ENCODE measurements at places on chromosomes 12 and 14.

GRCh38 chr14:61298824-61299223, 17.7 kb upstream of the TMEM30B start:
- H3K27ac ChIP-seq: no peak overlapping the region
- no peak overlapping the region for H3K4me3 ChIP-seq
- H3K27me3 ChIP-seq: peaks cover 19% of the 10 kb centered on the region
- no peaks in the 10 kb centered on the region for H3K4me1 ChIP-seq
- H3K36me3 ChIP-seq: no peaks in the 10 kb centered on the region

DNA sequence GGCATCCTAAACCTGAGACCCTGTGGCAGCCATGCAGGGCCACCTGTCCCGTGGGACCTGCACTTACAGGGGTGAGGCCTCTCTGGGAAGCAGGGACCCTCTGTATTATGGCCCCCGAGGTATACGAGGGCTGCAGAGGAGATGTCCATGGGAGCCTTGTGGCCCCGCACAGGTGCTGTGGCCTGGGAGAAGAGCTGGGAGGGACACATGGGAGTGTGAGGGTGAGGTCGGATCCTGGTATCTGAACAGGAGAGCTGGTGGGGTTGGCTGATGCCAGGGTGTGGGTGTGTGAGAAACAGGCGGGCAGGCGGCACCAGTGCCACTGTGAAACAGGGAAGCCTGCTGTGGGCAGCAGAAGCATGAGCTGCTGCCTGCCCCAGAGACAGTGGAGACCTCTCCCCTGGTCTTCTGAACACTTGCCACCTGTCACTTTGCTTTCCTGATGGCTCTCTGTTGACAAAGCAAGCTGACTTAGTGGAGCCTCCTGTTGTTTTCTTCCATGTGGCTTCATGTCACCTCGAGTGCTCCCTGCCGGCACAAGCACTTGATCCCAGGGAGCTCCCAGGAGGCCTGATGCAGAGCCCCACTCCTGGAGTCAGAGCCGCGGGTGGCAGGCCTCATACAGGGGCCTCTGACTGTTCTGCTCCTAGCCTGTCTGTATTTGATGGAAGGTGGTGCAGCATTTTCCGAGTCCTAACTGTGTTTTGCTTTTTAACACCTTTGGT, 19.8 kb upstream of the AMN start:
- H3K27ac ChIP-seq: no peak overlapping the region
- H3K4me3 ChIP-seq: no peak overlapping the region
- no peaks in the 10 kb centered on the region for H3K4me1 ChIP-seq
- no peak for DNase-seq
- peaks cover 32% of the 10 kb centered on the region for H3K36me3 ChIP-seq

DNA sequence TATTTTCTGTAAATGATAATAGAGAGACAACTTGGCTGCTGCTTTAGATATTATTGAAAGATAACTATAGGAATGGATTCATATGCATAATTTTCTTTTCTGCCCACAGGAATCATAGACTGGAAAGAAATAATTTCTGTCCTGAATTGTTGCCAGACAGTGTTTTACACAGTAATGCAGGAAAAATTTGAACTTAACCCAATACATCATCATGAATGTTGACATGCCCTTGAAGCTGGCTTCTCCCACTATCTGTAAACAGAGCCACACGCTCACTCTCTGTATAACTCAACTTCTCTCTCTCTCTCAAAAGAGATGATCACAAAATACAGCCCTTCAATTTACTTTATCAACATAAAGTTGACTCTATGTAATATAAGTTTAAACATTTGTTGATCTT, 56.6 kb downstream of the PAX9 start:
- no peak overlapping the region for H3K4me3 ChIP-seq
- no peak overlapping the region for H3K27ac ChIP-seq
- no peaks in the 10 kb centered on the region for H3K4me1 ChIP-seq
- no peaks in the 10 kb centered on the region for H3K36me3 ChIP-seq

DNA sequence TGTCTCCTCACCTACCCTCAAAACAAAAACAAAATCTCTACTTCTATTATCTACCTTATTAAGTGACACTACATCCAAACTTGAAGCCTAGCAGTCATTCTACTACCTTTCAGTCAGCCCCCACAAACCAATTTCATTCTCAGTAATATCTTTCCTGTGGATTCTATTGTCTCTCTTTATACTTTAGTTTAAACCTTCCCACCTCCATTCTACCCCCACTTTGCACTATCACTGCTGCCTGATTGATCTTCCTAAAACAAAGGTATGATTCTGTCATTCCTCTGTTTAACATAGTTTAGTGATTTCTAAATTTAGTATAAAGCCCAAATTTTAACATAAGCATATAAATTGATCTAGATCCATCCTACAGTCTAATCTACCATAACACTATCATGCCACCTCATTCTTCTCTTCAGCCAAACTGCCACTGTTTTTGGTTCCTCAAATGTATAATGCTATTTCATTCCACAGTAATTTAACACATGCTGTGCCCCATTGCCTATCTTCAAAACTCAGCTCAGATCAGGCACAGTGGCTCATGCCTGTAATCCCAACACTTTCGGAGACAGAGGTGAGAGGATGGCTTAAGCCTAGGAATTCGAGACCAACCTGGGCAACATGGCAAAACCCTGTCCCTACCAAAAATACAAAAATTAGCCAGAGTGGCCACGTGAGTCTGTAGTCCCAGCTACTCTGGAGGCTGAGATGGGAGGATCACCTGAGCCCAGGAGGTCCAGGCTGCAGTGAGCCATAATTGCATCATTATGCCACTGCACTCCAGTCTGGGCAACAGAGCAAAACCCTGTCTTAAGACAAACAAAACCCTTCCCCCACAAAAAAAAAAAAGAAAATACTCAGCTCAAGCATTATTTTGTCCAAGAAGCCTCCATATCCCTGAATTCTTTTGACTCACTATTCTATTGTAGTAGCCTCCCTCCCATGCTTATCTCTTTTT, 3.1 kb upstream of the STRN3 start:
- H3K36me3 ChIP-seq: no peaks in the 10 kb centered on the region
- H3K4me1 ChIP-seq: no peaks in the 10 kb centered on the region
- no peak for DNase-seq
- H3K4me3 ChIP-seq: no peak overlapping the region

GRCh38 chr12:120356567-120357030, 12.4 kb downstream of the MSI1 start:
- H3K36me3 ChIP-seq: no peaks in the 10 kb centered on the region
- H3K27me3 ChIP-seq: peaks cover 26% of the 10 kb centered on the region
- DNase-seq: peak; percentile 81

- no peak overlapping the region for H3K4me3 ChIP-seq
- DNase-seq: peak; percentile 77
- H3K27me3 ChIP-seq: no peaks in the 10 kb centered on the region
- H3K36me3 ChIP-seq: no peaks in the 10 kb centered on the region
- H3K4me1 ChIP-seq: peaks cover 12% of the 10 kb centered on the region
- peak overlapping the region; percentile 34 for H3K27ac ChIP-seq
Observed at GRCh38 chr12:10190558-10191388, 11.9 kb downstream of the TMEM52B start.

DNA sequence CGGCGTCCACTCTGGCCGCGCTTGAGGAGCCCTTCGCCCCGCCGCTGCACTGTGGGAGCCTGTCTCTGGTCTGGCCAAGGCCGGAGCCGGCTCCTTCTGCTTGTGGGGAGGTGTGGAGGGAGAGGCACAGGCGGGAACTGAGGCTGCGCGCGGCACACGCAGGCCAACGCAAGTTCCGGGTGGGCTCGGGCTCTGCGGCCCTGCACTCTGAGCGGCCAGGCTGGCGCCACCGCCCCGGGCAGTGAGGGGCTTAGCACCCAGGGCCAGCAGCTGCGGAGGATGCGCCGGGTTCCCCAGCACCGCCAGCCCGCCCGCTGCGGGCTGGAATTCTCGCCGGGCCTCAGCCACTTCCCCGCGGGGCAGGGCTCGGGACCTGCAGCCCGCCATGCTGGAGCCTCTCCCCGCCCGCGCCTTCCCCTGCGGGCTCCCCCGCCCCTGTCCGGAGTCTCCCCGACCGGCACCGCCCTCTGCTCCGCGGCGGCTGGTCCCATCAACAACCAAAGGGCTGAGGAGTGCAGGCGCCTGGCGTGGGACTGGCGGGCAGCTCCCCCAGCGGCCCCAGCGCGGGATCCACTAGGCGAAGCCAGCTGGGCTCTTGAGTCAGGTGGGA, 921.2 kb upstream of the FOXG1 start:
- H3K27me3 ChIP-seq: no peaks in the 10 kb centered on the region
- no peaks in the 10 kb centered on the region for H3K36me3 ChIP-seq
- H3K27ac ChIP-seq: no peak overlapping the region
- no peak overlapping the region for H3K4me3 ChIP-seq

DNA sequence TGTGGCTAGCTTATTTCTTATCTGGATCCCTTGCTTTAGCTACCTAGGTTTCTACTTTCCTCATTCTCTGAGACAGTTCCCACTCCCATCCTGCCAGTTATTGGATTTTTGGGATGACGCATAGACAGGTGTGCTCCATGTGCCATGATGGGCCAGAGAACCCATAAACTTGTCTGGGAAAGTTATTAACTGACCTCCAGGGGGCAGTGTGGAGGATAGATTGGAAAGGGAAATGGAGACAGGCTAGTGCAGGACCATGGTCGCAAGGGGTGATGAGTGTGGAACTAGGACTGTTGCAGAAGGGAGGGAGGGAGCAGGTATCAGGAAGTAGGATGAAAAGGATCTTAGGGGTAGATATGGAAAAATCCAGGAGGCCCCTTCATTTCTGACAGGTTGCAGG, 80.3 kb downstream of the ESRRB start:
- H3K27ac ChIP-seq: no peak overlapping the region
- H3K27me3 ChIP-seq: peaks cover 2% of the 10 kb centered on the region
- H3K4me1 ChIP-seq: no peaks in the 10 kb centered on the region
- no peak overlapping the region for H3K4me3 ChIP-seq
- no peaks in the 10 kb centered on the region for H3K36me3 ChIP-seq

DNA sequence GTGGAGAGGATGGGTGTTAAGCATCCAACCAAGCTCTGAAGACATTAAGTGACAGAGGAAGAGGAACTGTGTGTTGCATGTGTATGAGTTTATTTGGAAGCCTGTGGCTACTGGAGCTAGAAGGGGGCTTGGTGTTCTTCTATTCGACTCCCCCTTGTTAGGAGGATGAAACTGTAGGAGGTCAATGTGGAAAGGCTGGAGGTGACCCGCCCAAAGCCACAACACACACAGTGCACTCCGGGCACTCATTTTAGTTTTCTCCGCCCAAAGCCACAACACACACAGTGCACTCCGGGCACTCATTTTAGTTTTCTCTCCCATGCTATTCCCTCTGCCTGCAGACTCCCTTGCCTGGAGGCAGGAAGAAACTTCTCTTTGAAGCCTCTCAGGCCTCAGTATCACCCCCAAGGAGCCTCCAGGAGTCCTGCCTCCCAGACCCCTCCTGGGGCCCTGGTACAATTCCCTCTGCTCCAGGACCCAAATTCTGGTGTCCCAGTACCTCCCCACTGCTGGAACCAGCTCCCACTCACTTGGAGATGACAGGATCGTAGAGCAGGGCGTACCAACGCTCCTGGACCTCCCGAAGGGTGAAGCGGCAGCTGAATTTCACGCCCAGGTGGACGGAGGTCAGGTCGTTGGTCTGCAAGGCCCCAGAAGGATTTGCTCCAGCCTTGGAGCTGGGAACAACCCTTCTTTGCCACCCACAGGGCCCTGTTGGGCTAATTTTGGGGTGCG, 3.8 kb downstream of the MCRS1 start:
- H3K27me3 ChIP-seq: no peaks in the 10 kb centered on the region
- H3K27ac ChIP-seq: no peak overlapping the region
- peaks cover 2% of the 10 kb centered on the region for H3K4me1 ChIP-seq
- H3K4me3 ChIP-seq: no peak overlapping the region
- DNase-seq: no peak
- peaks cover 43% of the 10 kb centered on the region for H3K36me3 ChIP-seq

- H3K4me3 ChIP-seq: no peak overlapping the region
- H3K27ac ChIP-seq: no peak overlapping the region
- no peaks in the 10 kb centered on the region for H3K36me3 ChIP-seq
- peaks cover 4% of the 10 kb centered on the region for H3K4me1 ChIP-seq
- H3K27me3 ChIP-seq: 0 out of 2 replicates have a peak, but pooled peaks cover 2% of the 10 kb centered on the region
- peak; percentile 91 for DNase-seq
Observed at GRCh38 chr12:107356266-107356936, 263.1 kb upstream of the CRY1 start.

DNA sequence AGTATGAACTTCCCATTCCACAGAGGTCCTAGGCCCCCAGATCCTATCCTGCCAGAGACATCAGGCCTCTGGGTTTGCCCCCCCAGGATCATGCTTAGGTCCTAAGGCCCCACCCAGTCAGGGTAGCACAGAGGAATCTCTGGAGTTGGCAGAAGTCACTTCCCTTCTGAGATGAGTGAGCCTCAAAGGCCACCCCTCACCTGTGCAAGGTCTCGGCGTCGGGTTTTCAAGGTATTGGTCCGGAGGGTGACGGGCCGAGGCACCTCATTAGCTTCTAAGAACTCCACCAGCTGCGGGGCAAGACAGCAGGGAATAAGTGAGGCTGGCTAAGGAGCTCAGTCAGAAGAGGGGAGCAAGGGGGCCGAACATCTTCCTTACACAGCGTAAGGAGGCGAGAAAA, 5.2 kb downstream of the NOP2 start:
- no peak for DNase-seq
- no peaks in the 10 kb centered on the region for H3K27me3 ChIP-seq
- peaks cover 45% of the 10 kb centered on the region for H3K36me3 ChIP-seq
- H3K4me3 ChIP-seq: no peak overlapping the region

DNA sequence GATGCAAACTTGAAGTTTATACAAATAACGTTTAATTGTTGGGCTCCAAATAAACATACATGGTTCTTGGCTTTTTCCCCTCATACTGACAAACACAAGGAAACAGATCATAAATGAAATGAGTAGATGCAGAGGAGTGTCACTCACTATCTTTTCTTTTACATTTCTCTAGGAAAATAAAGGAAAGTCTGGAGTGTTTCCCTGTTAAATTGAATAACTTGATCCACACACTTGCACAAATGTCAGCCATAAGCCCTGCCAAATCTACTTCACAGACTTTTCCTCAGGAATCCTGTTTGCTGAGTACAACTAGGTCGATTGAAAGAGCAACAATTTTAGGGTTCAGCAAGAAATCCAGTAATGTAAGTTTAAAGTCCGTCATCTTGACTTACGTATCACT, 175.3 kb downstream of the PLCZ1 start:
- H3K27ac ChIP-seq: no peak overlapping the region
- no peak for DNase-seq

GRCh38 chr12:95977764-95978305, 18.3 kb downstream of the HAL start:
- H3K27ac ChIP-seq: no peak overlapping the region
- H3K4me3 ChIP-seq: no peak overlapping the region
- H3K36me3 ChIP-seq: no peaks in the 10 kb centered on the region
- peaks cover 8% of the 10 kb centered on the region for H3K27me3 ChIP-seq

DNA sequence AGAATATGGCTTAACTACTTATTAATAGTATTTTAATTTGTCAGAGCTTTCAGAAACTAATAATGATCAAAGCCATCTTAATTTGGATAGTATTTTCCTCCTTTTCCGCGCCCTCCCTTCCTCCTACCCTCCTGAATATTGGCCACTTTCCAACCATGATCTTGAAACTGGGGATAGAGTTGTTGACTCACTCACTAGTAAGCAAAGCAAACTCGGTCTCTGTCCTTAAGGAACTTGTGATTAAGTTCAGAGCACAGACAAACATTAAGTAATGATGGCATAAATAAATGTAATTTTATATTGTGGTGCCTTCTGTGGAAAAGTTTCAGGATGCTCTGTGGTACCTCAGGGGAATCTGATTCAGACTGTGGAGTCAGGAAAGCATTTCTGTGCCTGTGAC, 75.7 kb downstream of the LRRK2 start:
- no peaks in the 10 kb centered on the region for H3K36me3 ChIP-seq
- no peaks in the 10 kb centered on the region for H3K4me1 ChIP-seq
- no peak overlapping the region for H3K4me3 ChIP-seq
- DNase-seq: peak; percentile 1
- no peak overlapping the region for H3K27ac ChIP-seq

All from IMR-90 (cell line).